ENCODE measurements at places on chromosomes 7 and 10.

DNA sequence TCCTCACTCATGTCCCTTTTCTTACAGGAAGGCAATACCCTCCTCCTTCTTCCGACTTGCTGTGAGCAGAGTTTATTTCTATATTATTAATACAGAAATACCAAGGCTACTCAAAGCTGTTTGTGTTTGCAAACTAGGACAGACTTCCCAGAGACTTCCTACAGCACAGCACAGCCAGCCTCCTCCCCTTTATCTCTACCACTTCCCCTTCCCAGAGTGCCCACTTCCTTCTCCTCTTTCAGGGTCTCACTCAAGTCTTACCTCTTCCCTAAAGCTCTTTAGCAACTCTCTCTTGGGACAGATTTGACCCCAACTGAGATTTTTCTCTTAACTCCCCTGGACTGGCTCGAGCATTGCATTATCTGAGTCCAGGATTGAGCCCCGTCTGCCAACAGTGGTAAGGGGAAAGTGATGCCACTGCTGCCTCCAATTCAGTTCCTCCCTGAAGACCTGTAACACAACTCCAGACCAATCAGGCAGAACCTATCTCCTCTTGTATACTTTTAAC is 5.5 kb upstream of the LRGUK start:
- no peak for DNase-seq

GRCh38 chr10:112373912-112374338 is at the start of gene ACSL5:
Gene ACSL5, plus strand, starts transcription at chr10:112374116. Its CDS starts 20,831 bp downstream, at chr10:112394947.
- no peak for DNase-seq

DNA sequence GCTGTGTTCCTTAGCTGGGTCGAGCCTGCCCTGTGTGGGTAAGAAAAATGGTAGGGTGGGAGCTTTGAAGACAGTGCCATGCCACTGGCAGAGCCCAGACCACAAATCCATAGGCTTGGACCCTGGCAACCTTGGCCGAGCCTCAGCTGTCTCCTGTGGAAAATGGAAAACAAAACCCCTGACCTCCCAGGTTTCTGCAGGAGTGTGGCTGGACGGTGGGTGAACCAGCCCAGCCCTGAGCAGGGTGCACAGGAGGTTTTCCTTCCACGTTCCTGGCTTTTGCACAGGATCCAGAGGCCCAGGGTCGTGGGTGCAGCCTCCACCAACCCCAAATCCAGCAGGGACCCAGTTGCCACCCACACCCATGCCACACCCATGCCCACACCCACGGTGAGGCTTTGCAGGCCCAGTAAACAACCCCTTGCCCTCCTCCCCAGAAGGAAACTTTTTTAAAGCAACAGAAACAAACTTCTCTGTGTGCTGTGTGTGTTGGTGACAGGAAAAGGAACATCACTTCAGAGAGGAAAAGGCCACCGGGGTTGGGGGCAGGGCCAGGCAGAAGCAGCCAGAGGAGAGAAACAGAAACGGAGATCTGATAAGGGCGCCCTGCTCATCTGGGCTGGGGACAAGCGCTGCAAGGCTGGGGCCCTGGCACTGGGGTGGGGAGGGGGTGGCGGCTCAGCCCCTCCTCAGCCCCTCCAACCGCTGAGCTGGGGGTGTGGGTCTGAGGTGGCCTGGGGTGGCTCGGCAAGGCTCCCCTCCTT is 20.7 kb upstream of the ZMIZ1 start:
- DNase-seq = no peak

GRCh38 chr7:12199363-12199762 is 11.7 kb upstream of the TMEM106B start:
- no peak for DNase-seq

GRCh38 chr10:66746246-66746645 is 179.6 kb upstream of the LRRTM3 start:
- DNase-seq = no peak

All from retina (tissue), 1 donor.